ENCODE measurements at places on chromosomes 4 and X.

- H3K27ac ChIP-seq = no peak overlapping the region
- H3K27me3 ChIP-seq = no peaks in the 10 kb centered on the region
- no peaks in the 10 kb centered on the region for H3K36me3 ChIP-seq
- no peaks in the 10 kb centered on the region for H3K4me1 ChIP-seq
Measured at GRCh38 chrX:40392599-40392998, 188.2 kb upstream of the ATP6AP2 start.

GRCh38 chr4:146191766-146192458 lies 16.4 kb downstream of the LSM6 start:
- H3K27me3 ChIP-seq = no peaks in the 10 kb centered on the region
- H3K36me3 ChIP-seq = no peaks in the 10 kb centered on the region
- no peak overlapping the region for H3K4me3 ChIP-seq
- no peak overlapping the region for H3K27ac ChIP-seq
- DNase-seq = peak; percentile 54

DNA sequence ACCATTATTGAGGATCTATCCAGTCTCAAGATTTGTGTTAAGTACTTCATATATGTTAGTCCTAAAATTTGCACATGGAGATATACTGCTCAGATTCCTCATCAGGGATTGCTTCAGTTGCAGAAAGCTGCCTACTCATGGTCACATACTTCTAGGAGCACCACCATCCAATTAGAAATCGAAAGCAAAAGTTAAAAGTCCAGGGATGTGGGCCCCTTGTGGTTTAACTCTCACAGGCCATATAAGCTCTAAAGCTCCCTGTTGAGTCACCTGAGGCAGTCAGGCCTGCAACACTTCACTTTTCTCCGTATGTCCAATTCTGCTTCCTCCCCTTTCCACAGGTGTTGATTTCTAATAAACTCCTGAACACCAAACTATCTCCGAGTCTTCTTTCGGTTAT lies 84.2 kb downstream of the CNOT6L start:
- no peak for DNase-seq
- no peaks in the 10 kb centered on the region for H3K4me1 ChIP-seq
- no peaks in the 10 kb centered on the region for H3K36me3 ChIP-seq
- no peak overlapping the region for H3K27ac ChIP-seq
- H3K4me3 ChIP-seq = no peak overlapping the region

DNA sequence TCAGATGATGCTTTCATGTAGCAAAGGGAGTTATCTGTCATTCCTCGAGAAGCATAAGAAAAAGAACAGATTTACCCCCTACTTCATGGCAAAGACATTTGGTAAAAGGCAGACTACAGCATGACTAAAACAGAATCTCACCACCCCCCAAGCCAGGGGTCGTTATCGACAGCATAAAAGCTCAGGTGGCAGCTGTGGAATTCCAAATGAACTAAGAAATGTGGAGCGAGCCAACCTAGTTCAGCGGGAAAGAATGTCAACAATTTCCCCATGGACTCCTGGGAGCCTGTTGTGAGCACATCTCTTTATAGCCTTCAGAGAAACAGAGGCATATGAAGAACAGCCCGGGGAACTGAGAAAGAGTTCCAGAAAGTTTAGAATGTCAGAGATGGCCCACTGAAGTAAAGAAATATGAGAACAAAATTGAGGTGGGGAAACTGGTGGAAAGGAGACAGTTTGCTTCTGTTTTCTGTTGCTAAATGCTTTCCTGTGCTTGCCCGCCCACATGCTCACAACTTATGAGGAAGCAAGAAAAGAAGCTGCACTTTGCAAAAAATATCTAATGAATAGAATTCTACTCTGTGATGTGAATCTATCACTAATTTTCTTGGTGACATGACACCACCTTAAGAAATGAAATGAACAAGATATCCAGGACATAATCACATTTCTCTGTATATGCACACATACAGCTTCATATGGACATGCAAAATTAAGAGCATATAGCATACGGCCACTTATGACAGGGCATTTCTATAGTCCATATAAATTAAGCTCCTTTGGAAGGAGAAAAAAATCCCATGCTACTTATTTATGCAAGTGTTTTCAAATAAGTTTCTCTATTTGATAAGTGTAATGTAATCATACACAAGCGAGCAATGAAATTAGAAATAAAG lies 135.3 kb upstream of the MID1 start:
- H3K27ac ChIP-seq = no peak overlapping the region
- no peak for DNase-seq
- no peak overlapping the region for H3K4me3 ChIP-seq
- no peaks in the 10 kb centered on the region for H3K4me1 ChIP-seq
- H3K36me3 ChIP-seq = no peaks in the 10 kb centered on the region
- H3K27me3 ChIP-seq = no peaks in the 10 kb centered on the region

- no peak overlapping the region for H3K27ac ChIP-seq
- no peaks in the 10 kb centered on the region for H3K27me3 ChIP-seq
- no peaks in the 10 kb centered on the region for H3K4me1 ChIP-seq
- no peaks in the 10 kb centered on the region for H3K36me3 ChIP-seq
- DNase-seq = no peak
Measured at GRCh38 chrX:17226736-17227135, 148.3 kb upstream of the NHS start.

GRCh38 chr4:110197529-110198042 lies 829 bp downstream of the ELOVL6 start:
- peak overlapping the region; percentile 81 for H3K4me3 ChIP-seq
- H3K36me3 ChIP-seq = no peaks in the 10 kb centered on the region
- no peaks in the 10 kb centered on the region for H3K4me1 ChIP-seq
- peak; percentile 69 for DNase-seq
- H3K27ac ChIP-seq = peak overlapping the region; percentile 93

DNA sequence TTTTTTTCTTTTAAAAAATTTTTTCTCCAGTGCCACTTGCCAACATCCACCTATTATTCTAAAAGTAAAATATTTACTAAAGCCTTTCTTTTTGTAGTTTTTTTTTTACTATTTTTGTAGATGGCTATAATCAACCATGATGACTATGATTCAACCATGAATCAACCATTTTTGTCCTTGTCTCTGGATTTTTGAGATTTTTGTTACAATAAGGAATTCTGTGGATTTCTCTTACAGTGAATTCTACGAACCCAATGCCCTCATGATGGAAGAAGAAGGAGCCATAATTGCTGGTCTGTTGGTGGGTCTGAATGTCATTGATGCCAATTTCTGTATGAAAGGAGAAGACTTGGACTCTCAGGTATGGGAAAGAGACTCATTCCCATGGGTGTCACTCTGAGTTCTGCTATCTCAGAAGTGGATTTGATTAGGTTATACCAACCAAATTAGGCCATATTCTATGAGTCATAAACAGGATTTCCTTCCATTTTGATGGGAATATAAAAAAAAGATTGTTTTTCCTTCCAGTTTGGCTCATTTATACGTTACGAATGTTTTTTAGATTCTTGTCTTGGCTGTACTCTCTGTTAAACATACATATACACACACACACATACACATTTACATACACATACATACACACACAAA lies 46.7 kb downstream of the RUFY3 start:
- DNase-seq = no peak
- no peak overlapping the region for H3K27ac ChIP-seq
- no peaks in the 10 kb centered on the region for H3K27me3 ChIP-seq

- H3K4me3 ChIP-seq = no peak overlapping the region
- H3K36me3 ChIP-seq = no peaks in the 10 kb centered on the region
- DNase-seq = no peak
- H3K27me3 ChIP-seq = no peaks in the 10 kb centered on the region
- no peaks in the 10 kb centered on the region for H3K4me1 ChIP-seq
Measured at GRCh38 chr4:143054971-143055370, 129.7 kb upstream of the USP38 start.

GRCh38 chrX:106897259-106897658 lies 5.9 kb downstream of the RIPPLY1 start:
- H3K27me3 ChIP-seq = no peaks in the 10 kb centered on the region
- H3K27ac ChIP-seq = no peak overlapping the region
- H3K36me3 ChIP-seq = no peaks in the 10 kb centered on the region
- H3K4me1 ChIP-seq = no peaks in the 10 kb centered on the region
- H3K4me3 ChIP-seq = no peak overlapping the region
- DNase-seq = no peak

All from colonic mucosa (tissue), 4 donors.